CD8-positive, alpha-beta memory T cell (primary cell): ENCODE measurements at places on chromosomes 3 and 15. TPM values are rescaled to one million over a fixed set of nuclear protein-coding genes. Genes with fewer than 3 reads are reported as not detected.

- H3K36me3 ChIP-seq = no peaks in the 10 kb centered on the region
- no peak overlapping the region for H3K27ac ChIP-seq
- H3K27me3 ChIP-seq = no peaks in the 10 kb centered on the region
- H3K4me3 ChIP-seq = no peak overlapping the region
- no peak for DNase-seq
Observed at GRCh38 chr3:36733162-36733696, 31.1 kb downstream of the DCLK3 start.

SHC4 gene
- total RNA-seq = 5.7 TPM

TNFAIP8L3 gene
- total RNA-seq = 2.1 TPM

GRCh38 chr3:149647812-149648211 is 10.0 kb downstream of the WWTR1 start:
- no peaks in the 10 kb centered on the region for H3K27me3 ChIP-seq
- H3K36me3 ChIP-seq = no peaks in the 10 kb centered on the region
- H3K27ac ChIP-seq = no peak overlapping the region
- no peak for DNase-seq

DNA sequence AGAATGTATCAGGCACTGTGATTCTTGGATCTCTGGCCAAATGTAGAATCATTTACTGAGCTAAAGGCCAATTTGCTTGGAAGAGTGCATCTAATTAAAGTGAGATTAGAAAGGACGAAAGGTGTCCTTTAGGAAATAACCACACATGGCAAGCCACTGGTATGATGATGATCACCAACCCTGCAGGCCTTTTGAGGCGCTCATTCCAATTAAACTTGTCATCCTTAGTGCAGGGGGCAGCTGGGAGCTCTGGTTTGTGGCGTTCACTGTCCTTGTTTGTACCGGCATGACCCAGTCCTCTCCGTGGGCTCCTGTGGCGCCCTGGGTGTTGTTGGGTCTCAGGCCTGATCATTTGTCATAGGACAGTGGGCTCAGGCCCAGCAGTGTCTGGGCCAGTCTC is 11.0 kb downstream of the LIMD1 start:
- H3K36me3 ChIP-seq = no peaks in the 10 kb centered on the region
- no peaks in the 10 kb centered on the region for H3K4me1 ChIP-seq
- no peaks in the 10 kb centered on the region for H3K27me3 ChIP-seq
- H3K4me3 ChIP-seq = no peak overlapping the region
- H3K27ac ChIP-seq = no peak overlapping the region

GRCh38 chr3:10289077-10289476 is 3.7 kb downstream of the GHRL start:
- no peaks in the 10 kb centered on the region for H3K27me3 ChIP-seq
- peaks cover 14% of the 10 kb centered on the region for H3K36me3 ChIP-seq
- no peak overlapping the region for H3K27ac ChIP-seq
- no peak for DNase-seq

DNA sequence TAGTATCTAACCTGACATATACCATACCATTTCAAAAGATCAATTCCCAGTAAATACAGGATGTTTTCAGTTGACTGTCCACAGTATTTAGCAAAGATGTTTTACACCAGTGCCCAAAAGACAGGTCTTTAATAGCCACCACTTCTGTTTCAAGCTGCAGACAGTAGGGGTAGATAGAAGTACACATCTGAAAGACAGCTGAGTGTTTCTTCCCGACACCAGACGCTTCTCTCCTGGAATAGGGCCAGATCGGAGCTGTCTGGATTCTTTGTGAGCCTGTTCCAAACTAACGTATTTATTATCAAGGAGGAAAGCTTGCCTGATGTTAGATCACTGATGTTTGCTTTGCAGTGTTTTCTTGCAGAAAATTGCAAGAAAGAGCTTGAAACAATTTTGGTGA is 136.1 kb upstream of the RBMS3 start:
- DNase-seq = no peak
- no peak overlapping the region for H3K4me3 ChIP-seq
- H3K4me1 ChIP-seq = no peaks in the 10 kb centered on the region
- no peaks in the 10 kb centered on the region for H3K36me3 ChIP-seq

- H3K4me1 ChIP-seq = peaks cover 89% of the 10 kb centered on the region
- peaks cover 18% of the 10 kb centered on the region for H3K36me3 ChIP-seq
- H3K4me3 ChIP-seq = peak overlapping the region; percentile 32
Observed at GRCh38 chr3:152298393-152299248, 29.9 kb downstream of the MBNL1 start.

GRCh38 chr3:99186016-99186415 is 284.5 kb upstream of the DCBLD2 start:
- no peaks in the 10 kb centered on the region for H3K27me3 ChIP-seq
- H3K4me1 ChIP-seq = no peaks in the 10 kb centered on the region
- no peak overlapping the region for H3K27ac ChIP-seq

NTRK3 gene
- 0.26 TPM for total RNA-seq

GRCh38 chr15:93141371-93141794 is 52.4 kb upstream of the RGMA start:
- no peaks in the 10 kb centered on the region for H3K27me3 ChIP-seq
- no peaks in the 10 kb centered on the region for H3K36me3 ChIP-seq
- peak overlapping the region; percentile 4 for H3K4me3 ChIP-seq
- peak; percentile 20 for DNase-seq
- H3K27ac ChIP-seq = no peak overlapping the region

GRCh38 chr3:138271189-138271794 is 58.4 kb downstream of the NME9 start:
- no peak overlapping the region for H3K4me3 ChIP-seq
- no peak for DNase-seq
- no peaks in the 10 kb centered on the region for H3K27me3 ChIP-seq
- peaks cover 14% of the 10 kb centered on the region for H3K36me3 ChIP-seq
